ENCODE measurements at places on chromosomes 2 and 18.

DNA sequence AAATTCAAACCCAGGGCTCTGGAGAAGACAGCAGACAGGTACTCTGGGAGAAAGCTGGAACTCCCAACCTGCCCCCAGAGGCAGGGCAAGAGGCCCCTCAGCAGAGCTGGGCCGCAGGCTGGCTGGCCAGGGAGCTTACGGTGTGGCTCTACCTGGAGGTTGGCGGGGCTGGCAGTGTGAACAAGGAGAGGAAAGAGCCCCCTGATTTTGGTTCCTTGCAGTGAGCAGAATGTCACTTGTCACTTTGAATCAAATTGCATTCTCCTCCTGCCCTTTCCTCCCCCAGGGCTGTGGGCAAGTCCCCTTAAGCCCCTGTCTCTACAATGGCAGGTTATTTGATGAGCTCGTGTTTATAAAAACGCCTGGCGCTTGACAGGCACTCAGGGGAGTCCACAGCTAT, 32.6 kb downstream of the MYO7B start:
- no peak for DNase-seq

- no peak for DNase-seq
Observed at GRCh38 chr2:149733936-149734685, 146.5 kb upstream of the MMADHC start.

DNA sequence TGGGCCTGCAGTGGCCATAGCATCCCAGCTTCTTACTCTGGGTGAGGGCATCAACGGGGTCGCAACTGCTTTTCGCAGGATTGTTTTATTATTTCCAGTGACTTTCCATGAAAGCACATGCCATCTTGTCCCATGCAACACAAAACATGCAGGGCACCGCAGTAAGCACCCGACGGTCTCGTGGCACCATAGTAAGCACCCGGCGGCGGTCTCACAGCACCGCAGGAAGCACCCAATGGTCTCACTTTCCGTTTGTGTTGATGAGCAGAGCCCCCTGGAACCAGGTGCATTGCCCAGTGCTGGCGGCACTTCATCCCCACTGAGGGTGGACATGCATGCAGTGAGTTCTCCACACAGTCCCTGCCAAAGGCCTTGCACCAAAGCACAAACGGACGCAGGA, 271.9 kb downstream of the MYT1L start:
- DNase-seq: no peak

GRCh38 chr2:28623582-28624405, 127.8 kb upstream of the PPP1CB start:
- DNase-seq: no peak

GRCh38 chr18:43526426-43527145, 249.3 kb upstream of the SYT4 start:
- no peak for DNase-seq

DNA sequence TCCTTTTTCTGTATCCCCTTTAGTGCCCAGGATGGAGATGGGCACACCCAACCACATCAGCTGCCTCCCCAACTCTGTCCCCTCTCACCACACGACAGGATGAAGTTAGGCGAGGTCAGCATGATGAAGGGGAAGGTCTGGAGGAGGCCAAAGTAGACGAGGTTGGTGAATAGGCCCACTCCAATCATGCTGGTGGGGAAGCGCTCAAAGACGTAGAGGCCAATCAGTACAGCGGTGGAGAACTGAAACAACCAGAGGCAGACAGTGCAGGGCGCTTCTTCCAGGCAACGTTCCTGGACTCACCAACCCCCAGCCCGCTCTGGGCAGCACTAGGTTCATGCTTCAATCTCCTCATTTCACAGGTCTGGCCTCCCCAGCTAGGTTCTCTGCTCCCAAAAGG, 2.9 kb downstream of the TEX261 start:
- no peak for DNase-seq

GRCh38 chr2:23235292-23235691, 149.7 kb upstream of the KLHL29 start:
- DNase-seq: no peak

- DNase-seq: no peak
Observed at GRCh38 chr2:48719480-48720177, 35.9 kb downstream of the LHCGR start.

- DNase-seq: no peak
Observed at GRCh38 chr2:73588177-73588576, 54.0 kb downstream of the NAT8 start.

All from effector memory CD4-positive, alpha-beta T cell (primary cell).